ENCODE measurements at places on chromosomes 2 and 18.

DNA sequence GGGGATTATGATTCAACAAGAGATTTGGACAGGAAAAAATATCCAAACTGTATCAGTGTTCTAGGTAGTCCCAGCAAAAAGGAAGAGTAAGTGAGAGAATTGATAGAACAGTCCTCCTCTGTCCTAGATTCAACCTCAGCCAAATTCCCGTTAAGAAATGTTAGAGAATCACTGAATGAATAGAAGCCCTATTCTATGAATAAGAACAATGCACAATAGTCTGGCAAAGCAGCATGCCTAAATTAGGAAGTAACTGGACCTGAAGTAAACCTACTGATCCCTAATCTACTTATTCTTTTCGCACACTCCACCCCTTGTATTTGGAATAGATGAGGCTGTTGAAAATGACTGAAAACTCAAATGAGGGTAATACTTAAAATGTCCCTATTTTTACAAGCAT lies 1665.5 kb downstream of the LRP1B start:
- no peak for DNase-seq

GRCh38 chr2:121359716-121360565 lies 74.9 kb upstream of the TFCP2L1 start:
- no peak for DNase-seq

DNA sequence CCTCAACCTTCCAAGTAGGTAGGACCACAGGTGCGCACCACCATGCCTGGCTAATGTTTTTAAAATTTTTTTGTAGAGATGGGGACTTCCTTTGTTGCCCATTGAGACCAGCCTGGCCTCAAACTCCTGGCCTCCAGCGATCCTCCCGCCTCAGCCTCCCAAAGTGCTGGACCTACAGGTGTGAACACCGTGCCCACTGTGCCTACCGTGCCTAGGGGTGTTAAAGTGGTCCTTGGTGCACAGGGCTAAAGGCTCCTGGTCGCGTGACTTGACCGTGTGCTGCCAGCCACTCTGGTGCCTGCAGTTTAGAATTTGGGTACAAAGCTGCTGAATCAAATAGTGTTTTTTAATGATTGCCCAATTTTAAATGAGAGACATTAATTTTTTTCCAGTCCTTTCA lies 51.0 kb upstream of the KCNG2 start:
- no peak for DNase-seq

GRCh38 chr2:229870903-229871656 lies 50.7 kb downstream of the TRIP12 start:
- no peak for DNase-seq

DNA sequence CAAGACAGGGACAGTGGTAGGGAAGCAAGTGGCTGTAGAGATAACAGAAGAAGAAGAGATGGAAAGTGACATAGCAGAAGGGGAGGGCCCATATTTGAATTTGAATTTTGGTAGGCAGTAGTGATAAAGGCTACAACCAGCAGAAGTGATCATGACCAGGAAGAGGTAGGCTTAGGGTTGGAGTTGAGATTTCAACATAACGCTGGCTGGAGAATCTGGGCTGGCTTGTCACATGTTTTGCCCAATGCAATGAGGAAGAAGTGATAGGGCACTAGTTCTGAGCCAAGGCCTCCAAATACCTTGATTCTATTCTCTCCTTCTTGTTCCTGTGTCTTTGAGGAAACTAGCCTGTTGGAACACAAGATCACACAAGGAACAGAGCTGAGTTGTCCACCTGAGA lies 69.4 kb downstream of the SCG2 start:
- no peak for DNase-seq

Data from GDM1 (cell line).